Activated naive CD4-positive, alpha-beta T cell (primary cell): ENCODE measurements at places on chromosomes 3 and 15.

DNA sequence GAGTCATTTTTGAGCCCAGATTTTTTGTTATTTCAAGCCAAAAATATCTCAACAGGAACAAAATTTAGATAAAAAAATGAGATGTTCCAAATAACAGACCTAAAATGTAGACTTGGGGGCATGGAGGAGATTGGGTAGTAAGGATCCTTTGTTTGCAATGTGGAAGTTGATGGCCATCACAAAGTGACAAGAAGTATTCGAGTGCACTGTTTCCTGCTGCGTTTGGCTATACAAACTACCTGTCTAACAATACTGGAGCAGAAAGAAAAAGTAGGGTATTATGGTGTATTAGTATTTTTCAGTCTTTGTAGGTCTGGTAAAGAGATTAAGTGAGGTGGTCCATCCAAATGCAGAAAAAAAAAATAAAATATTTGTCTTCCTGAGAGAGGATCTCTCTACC, 284.2 kb downstream of the C3orf38 start:
- no peak for DNase-seq

GRCh38 chr15:69888406-69888805, 209.3 kb downstream of the TLE3 start:
- no peak for DNase-seq

DNA sequence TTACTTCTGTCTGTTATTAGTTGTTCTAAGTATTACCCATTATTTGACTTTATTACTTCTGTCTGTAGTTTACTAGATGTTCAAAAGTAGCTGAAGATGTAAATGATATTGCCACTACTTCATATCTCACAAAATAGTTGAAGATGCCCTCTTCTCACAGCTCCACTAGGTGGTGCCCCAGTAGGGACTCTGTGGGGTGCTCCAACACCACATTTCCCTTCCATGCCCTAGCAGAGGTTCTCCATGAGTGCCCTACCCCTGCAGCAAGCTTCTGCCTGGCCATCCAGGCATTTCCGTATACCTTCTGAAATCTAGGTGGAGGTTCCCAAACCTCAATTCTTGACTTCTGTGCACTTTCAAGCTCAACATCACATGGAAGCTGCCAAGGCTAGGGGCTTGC, 80.8 kb downstream of the KCNH8 start:
- no peak for DNase-seq

GRCh38 chr15:98120561-98120960, 160.1 kb downstream of the ARRDC4 start:
- no peak for DNase-seq

GRCh38 chr15:66078929-66079275, 174.6 kb downstream of the MEGF11 start:
- no peak for DNase-seq

DNA sequence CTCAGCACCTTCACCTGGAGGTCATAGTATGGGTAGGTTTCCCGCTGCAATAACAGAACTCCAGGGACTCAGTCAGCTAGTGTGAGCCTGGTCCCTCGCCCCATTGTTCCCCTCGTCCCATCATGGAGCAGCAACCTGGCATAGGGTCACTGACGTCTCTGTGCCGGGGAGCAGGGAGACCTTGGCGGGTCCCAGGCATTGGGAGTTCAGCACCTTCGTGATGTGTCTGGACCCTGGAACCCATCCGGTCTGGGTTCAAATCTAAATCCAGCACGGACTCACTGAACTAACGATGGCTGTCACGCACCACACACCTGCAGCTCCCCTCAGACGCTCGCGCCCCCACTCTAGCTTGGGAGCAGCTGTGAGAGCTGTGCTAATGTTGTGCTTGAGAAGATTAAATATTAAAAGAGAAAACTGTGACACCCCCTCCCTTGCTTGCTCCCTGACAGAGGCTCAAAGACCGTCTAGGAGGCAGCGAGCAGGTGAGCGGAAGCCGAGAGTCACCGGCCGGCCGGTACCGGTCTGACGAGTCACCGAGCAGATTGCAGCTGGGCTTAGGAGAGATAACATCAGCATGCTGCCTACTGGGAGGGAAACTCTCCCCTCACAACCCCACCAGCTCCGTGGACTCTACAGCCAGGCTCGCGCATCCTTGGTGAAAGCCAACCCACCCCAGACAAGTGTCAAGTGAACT, 742 bp downstream of the PLA2G4F start:
- no peak for DNase-seq

- peak; percentile 87 for DNase-seq
Observed at GRCh38 chr3:139389552-139390368, at the start of gene COPB2. Gene COPB2 (minus strand): TSS chr3:139389647. CDS start chr3:139389550, 97 bp downstream.

DNA sequence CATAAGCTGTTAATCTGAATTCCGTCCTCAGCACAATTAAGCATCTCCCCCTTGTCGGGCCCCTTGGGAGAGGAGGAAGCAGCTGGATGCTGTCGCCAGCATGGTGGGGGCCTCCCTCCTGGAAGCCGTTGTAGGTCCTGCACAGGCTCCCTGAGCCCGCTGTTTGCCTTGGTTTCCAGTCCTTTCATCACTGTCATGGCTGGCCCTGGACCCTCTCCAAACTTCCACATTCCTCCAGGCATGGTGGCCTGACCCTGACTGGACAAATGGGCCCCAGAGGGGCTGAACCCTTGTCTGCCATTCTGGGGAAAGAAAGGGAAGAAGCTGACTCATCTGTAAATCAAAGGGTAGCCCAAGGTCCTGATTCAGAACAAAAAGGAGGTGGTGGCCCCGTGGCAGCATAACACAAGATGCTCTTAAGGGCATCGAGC, 300.5 kb upstream of the LRRFIP2 start:
- no peak for DNase-seq

GRCh38 chr3:88044411-88044810, 14.4 kb downstream of the CGGBP1 start:
- DNase-seq, result no peak

- DNase-seq, result peak; percentile 16
Observed at GRCh38 chr15:91853948-91854638, 585 bp downstream of the SLCO3A1 start.

DNA sequence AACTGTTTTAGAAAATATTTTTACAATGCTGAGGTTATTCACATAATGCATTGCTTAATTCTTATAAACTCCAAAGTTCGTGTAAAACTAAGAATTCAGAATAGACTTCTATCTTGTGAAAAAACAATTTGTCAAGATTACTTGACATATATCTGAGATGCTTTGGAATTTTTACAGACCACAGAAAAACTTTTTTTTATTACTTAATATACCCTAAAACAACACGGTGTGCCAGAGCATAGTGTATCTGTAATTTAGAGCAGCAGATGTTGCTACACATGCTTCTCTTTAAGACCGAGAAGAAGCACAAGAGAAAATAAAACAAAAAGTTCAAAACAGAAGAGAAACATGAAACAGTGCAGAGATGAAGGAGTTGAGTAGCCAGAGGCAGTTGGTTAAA, 26.4 kb downstream of the ASB7 start:
- DNase-seq, result no peak

- DNase-seq, result no peak
Observed at GRCh38 chr15:91898843-91899242, 45.3 kb downstream of the SLCO3A1 start.

DNA sequence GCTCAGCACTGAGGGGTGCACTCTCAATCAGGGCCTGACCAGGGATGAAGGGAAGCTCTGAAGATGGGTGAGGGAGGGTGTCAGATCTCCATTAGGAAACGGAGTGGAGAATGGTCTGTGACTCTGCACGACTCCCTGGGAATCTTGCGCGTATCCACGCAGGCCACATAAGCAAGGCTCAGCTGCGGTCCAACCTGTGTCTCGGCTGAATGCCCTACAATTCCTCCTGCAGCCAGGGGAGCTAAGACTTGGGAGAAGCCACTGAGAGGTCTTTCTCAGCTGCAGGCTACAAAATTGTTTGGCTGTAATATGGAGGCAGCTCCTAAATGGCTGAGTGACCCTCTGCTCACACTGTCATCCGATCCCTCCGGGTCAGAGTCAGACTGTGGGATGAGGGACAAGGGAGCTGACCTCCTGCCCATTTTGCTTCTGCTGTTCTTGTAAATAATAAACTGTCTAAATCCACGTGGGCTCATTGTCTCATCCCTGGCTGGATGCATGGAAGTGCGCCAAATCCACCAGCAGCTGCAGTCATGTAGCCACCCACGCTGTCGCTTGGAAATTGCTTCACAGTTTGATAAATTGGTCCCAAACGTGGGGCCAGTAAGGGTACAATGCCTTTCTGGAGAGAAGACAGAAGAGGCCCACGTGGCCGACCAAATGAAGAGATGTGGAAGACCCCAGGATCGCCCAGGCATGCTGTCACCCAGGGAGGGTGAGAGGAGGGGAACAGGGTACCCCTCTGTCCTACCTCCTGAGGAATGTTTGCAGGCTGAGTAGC, 30.5 kb downstream of the ALS2CL start:
- DNase-seq, result no peak

DNA sequence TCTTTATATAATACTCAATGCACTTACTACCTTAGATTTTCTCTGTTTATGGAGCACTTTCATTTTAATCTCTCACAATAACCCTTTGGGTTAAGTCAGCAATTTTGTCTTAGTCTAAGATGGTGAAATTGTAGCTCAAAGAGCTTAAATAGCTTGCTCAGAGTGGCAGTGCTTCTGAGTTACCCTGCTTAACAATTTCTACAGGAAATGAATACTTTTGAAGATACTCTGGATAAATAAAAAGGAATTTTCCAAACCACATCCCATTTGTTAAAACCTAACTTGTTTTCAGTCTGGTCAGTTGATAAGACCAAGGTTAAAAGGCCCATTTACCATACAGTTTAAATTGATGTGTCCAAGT, 37.2 kb downstream of the HMG20A start:
- DNase-seq, result no peak

DNA sequence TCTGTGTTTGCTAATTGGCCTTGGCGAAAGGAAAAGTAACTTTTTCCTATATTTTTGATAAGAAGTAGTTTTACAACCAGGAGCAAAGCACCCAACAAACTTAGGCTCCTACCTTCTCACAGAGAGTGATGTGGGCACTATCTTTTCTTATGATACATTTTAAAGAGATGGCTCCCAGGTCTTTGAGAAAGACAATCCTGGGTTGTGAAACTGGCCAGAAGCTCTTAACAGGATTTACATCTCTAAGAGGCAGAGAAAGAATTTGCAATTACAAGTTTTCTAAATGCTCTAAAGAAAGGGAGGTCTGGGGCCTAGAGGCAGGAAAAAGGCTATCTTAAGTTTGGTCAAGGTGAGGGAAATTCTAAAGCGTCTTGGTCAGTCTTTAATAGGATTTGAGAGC, 609.7 kb downstream of the VGLL3 start:
- no peak for DNase-seq

DNA sequence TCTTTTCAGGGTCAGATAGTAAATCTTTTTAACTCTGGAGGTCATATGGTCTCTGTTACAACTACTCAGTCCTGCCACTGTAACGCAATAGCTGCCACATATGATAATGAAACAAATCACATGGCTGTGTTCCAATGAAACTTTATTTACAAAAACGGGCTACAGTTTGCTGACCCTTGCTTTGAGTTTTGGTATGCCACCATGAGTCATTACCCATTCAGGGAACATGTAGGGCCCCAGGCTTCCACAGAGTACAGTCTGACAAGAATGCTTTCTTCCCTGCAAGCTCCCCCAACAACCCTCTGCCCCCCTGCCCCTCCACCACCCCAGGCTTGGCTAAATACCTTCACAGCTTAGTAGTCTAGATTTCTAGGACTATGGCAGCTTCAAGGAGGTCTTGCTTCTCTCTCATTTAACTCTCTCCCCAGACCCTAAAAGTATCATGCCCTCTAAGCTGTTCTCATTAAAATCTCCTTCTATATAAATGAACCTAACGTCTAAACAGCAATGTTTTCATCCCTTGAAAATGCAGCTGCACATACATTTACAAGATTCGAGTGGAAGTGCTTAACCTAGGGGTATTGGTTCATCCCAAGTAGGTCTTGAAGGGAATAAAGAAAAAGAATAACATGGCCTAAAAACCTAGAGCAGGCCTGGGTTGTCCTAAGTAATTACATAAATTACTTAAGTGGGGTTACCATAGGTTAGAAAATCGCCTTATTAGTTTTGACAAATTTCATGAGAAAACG, 117.8 kb upstream of the PRICKLE2 start:
- DNase-seq, result no peak

DNA sequence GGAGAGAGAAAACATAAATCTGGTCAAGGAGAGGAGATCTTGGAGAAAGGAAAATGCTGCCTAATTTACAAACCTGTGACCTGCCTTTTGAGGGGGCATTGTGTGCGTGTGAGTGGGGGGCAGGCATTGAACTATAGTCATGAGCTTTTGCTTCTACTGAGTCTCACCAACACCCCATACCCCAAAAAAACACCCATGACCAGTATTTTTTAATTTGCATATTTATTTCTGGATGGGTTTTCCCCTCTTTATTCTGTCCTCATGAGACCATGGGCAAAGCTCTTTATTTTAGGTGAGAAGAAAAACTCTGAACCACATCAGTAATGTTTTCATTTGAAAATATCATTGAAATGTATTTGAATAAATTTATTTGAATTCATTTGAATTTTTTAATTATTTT, 20.6 kb downstream of the CD80 start:
- DNase-seq, result no peak

DNA sequence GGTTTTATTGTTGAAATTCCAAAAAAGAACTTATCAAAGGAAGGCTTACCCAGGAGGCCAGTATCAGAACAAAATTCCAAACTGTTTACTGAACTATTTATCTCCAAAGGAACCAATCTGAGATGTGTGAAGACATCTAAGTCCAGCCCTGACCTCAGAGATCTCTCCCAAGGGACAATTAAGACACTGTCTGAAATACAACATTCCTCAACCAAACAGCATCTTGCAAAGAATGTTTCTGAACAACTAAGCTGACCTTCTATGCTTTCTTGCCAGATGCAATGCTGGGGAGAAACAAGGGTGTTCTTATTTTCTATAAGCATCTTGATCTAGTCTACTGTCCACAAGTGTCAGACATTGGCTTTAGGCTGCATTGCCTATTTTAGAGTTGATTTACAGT, 13.6 kb downstream of the PDZRN3 start:
- no peak for DNase-seq

DNA sequence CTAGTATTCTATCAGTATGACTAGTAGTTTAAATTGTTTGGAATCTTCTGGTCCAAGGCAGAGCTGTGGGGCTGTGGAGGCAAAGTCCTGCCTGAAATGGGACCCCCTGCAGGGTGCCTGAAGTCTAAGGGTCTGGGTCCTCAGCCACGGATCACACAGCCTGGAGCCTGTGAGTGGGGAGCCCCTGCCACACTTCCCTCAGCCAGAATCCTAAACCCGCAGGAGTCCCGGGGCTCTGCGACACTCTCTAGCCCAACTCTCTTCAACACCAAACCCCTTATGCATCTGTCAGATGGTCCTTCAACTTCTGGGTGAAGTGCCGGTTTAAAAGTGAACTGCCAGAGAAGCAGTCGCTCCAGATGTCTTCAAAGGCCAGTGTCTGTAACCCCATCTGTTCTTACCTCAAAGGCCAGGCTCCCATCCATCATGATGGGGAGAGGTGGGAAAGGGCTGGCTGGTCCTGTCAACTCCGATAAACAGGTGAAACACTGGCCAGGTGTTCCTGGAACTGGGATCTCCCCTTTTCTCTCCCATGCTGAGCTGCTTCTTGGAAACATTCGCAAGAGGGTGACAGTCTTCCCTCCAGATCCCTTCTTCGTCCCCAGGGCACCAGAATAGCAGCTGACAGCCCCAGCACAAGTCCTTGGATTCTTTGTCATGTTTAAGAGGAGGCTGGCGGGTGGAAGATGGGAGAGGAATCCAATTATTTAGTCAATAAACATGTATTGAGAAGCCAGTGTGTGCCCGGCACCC, 45.6 kb downstream of the CPN2 start:
- DNase-seq, result no peak

GRCh38 chr3:69650066-69650419, 89.2 kb upstream of the MITF start:
- no peak for DNase-seq

GRCh38 chr15:94174399-94174802, 57.0 kb upstream of the MCTP2 start:
- DNase-seq, result no peak

- DNase-seq, result no peak
Observed at GRCh38 chr3:132972333-132972732, 65.9 kb upstream of the TMEM108 start.
